ENCODE measurements at places on chromosomes 1 and 21. TPM values are rescaled to one million over a fixed set of nuclear protein-coding genes. Genes with fewer than 3 reads are reported as not detected.

GRCh38 chr1:203478231-203478630 lies 2.6 kb downstream of the PRELP start:
- no peak for DNase-seq

DNA sequence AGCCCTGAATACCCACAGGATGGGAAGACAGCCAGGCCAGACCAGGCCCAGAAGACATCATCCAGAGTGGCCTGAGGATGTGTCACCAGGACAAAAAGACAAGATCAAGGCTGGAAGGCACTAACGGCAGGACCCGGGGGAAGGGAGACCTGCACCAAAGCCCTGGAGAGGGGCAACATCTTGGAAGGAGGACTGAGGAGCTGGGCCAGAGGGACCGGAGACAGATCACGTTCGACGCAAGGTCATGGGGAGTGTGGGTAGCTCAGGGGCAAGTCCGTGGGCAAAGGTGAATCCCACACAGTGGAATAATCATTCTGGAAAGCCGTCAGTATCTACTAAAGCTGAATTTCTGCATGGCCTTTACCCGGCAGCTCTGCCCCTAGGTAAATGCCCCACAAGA lies 478.6 kb downstream of the MATN1 start:
- DNase-seq = no peak

DNA sequence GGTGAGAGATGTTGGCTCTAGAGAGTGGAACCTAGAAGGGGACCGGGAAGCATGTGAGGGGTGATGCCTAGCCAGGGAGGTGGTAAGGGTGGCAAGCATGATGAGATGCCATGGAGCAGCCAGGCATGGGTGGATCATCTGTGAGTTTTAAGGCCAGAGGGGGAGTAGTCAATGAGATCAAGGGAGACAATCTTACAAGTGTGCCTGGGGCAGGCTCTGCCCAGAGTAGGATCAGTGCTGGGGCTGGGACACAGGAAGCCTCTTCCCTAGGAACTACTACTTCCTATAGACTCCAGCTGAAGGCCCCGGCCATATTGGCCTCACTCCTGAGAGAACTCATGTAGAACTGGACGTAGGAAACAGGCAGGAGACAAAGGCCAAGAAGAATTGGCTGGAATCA lies 192.4 kb upstream of the CSF3R start:
- DNase-seq = peak; percentile 23

GRCh38 chr1:186014370-186015037 lies 280.3 kb downstream of the HMCN1 start:
- no peak for DNase-seq

DNA sequence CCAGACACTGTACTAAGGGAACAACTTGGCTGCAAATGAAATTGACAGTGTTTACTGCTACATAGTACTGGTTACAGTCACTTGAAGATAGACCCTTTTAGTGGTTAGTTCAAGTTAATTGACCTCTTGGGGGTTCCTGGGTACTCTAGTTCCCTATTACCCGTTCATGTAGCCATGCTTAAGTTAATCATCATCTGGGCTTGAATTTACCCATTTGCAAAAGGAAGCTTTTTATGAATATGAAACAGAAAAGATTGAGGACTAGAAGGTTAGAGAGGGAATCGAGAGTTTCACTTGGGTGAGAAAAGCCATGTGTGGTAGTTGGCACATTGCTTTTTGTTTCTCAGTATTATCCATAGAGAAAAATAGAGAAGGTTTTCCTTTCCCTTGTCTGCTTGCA lies 2.7 kb downstream of the MIA3 start:
- no peak for DNase-seq

DNA sequence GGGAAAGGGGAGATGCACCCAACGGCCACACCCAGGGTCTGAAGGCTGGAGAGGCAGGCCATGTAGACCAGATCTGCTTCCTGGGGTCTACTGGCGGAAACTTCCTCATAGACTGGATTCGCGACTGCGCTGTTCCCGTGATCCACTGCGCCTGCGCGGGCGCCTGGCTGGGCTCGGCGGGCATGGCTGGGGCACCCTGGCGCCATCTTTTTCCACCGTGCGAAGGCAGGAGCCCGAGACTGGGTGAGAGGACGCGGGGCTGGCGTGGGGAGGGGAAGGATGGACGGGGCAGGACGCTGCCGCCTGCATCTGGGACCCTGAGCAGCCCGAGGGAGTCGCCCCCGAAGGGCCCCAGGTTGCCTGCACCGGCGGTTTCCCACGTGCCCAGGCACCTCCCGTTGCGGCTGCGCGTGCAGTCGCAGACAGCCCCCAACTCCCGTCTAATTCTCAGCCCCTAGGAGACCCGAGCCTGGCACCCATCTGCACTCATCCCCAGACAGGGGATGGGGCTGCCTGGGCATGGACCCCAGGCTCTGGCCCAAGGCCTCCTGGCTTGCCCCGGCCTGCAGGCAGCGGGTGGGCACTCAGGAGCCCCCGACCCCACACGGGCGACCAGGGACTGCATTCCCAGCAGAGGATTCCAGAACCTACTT lies 12.4 kb upstream of the FAM3B start:
- DNase-seq = no peak

DNA sequence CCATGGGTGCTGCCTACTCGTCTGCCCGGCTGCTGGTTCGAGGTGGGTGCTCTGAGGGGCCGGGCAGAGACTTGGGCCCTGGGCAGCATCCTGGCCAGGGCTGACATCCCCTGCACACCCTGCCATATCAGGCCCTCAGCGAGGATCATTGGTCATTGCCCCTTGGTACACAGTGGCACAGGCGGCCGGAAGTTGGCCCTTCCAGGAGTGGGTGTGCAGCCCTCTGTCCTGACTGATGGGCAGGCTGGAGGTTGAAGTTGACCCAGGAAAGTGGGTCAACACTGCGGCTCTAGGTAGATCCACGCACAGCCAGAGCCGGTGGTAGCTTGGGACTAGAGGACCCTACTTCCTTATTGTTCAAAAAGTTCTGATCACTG lies 72.9 kb downstream of the TRIM11 start:
- DNase-seq = no peak

- no peak for DNase-seq
Measured at GRCh38 chr1:69846267-69846666, 278.5 kb downstream of the LRRC7 start.

Gene FCRL6
- 0.49 TPM for total RNA-seq

- no peak for DNase-seq
Measured at GRCh38 chr1:222876182-222876581, 61.3 kb downstream of the DISP1 start.

- DNase-seq = no peak
Measured at GRCh38 chr1:217135569-217135915, 412.3 kb upstream of the ESRRG start.

Gene NUDT4B
- total RNA-seq = 19.2 TPM

DNA sequence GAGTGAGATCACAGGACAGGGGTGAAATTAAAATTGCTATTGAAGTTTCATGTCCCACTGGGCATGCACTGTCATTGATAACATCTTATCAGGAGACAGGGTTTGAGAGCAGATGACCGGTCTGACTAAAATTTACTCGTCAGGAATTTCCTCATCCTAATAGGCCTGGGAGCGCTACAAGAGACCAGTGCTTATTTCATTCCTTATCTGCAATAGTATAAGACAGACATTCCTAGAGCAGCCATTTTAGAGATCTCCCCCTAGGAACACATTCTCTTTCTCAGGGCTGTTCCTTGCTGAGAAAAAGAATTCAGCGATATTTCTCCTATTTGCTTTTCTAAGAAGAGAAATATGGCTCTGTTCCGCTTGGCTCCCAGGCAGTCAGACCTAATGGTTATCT lies 181.4 kb upstream of the ETV3 start:
- DNase-seq = no peak

DNA sequence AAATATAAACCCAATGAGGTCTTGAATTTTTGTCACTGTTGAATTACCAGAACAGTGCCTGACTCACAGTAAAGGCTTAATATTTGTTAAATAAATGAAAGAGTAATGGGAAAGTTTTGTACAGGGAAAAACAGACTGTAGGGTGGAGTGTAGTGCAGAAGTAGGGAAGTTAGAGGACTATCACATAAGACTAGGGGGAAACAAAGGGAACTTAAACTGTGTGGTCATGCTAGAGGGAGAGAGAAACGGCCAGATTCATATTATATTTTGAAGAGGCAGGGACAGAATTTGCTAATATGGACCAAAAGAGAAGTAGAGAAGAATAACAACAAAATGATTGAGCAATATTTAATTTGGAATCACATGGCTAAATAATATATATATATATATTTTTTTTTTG lies 14.8 kb downstream of the CTSK start:
- no peak for DNase-seq

DNA sequence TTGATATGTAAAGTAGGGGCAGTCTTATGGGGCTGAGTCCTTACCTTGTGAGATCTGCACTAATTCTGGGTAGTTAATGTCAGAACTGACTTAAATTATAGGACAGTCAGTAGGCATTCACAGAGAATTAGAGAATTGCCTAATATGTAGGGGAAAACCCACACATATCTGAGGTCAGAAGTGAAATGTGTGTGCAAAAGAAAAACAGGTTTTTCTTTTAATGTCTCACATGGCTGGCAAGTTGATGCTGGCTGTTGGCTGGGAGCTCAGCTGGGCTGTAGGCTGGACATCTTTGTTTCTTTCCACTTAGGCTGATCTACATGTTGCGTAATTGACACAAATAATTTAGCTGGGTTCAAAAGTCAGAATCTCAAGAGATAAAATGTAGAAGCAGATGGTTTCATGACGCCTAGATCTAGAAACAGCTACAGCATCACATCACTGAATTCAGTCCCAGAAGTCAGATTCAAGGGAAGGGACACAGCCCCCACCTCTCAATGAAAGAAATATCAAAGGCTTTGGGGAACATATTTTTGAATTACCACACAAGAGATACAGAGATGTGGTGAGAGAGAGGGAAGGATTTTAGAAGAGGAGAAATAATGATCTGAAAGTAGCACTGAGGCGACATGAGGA lies 98.9 kb downstream of the TNFSF18 start:
- DNase-seq = no peak
